Dermis blood vessel endothelial cell (primary cell): ENCODE measurements at places on chromosomes 4 and X.
A peak's percentile ranks its signal among the peaks of the same experiment; 100 is the strongest.

DNA sequence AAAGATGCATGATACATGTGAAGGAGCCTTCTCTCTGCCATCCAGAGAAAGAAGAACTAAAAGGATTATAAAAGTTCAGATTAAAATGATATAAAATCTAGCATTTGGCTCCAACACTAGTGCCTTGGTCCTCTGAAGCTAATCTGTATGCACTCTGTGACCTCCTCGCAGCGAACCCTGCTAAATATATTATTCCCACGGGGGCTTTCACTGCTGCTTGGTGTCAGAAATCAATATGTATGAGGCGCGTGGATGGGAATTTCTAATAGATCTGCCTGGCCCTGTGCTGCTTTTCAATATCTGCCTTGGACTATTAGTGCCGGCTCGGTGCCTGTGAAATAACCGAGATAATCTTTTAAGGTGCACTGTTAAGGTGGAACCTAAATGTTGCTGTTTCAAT is 69.7 kb downstream of the CXXC4 start:
- DNase-seq: no peak

- DNase-seq: no peak
These were observed 522.2 kb downstream of the GLUD2 start for GRCh38 chrX:121569609-121570008.

DNA sequence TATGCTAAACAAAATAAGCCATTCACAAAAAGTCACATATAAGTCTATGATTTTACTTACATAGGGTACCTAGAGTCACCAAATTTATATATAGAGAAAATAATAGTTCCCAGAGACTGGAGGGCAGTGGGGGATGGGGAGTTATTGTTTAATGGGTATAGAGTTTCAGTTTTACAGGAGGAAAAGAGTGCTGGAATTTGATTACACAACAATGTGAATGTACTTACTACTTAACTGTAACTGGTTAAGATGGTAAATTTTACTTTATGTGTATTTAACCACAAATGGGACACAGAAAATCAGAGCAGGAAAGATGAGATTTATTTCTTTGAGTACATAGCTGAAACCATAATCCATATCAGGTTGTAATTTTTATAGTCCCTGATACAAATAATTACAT is 144.4 kb downstream of the TMA16 start:
- no peak for DNase-seq

DNA sequence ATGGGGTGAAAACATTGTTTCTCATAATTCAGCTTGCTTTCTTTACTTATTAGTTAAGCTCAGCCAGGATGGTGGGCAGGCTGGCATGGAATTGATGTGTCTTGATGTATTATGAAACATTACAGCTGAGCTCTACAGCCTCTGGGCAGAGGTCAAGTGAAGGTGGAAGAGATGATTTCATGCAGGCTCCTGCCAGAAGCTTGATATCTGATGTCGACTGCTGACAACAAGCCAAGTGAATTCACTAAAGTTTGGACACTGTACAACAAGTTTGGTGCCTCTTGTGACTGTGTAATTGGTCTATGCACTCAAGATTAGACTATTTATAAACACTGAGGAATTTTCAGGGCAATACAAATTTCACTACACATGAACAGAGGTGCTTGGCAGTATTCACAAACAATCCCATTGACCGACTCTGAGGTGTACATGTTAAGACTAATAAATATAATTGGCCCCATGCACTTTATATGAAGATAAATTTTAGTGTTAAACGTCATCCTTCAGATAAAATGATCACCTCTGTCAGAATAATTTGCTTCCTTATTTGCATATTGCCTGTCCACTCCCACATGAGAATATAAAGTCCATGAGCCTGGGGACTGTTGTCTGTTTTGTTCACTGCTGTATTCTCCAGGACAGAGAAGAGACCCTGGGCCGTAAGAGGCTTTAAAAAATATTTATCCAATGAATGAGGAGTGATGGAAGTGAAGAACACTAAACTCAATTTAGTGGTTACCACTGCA is 612.2 kb downstream of the IQCM start:
- no peak for DNase-seq

GRCh38 chr4:26050671-26051070 is 136.7 kb downstream of the SMIM20 start:
- no peak for DNase-seq

GRCh38 chrX:133980406-133980805 is 5.0 kb downstream of the GPC3 start:
- no peak for DNase-seq

DNA sequence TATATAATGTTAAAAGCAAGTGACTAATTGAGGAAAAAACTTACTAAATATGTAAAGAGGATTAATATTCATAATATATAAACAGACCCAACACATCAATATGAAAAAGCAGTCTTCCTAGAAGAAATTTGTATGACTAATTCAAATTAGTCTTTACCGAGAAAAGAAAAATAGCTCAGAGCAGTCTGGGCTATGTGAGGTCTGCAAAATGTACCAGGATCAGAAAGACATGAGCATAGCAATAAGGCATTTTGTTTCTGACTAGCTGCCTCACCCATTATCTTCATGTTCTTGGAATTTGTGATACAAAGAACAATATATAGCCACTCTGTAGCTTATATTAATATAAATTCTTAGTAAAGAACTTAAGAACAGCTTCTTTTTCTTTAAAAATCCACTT is 13.7 kb upstream of the TMPRSS11B start:
- DNase-seq: no peak

GRCh38 chrX:108299101-108299591 is 139.1 kb downstream of the COL4A6 start:
- DNase-seq: peak; percentile 23
